ENCODE measurements at places on chromosomes 5 and 9.

- DNase-seq: no peak
Observed at GRCh38 chr5:16260000-16260399, 80.4 kb upstream of the MARCHF11 start.

DNA sequence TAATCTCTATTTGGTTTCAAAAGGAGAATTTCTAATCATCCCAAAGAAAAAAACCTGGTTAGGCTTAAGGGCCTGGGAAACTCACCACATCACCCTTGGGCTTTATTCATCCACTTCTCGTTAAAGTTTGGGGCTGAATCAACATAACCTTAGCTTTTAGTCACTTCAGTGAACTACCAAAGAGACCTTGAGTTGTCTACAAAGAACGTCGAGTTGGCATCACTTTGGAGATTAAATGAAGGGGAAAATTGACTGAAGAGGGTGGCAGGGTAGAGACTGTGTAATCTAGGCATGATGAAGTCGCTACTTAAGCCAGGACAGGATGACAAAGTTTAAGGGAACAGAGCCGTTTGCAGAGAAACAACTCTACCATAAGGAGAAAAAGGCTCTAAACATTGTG, 341.4 kb downstream of the RAB3C start:
- no peak for DNase-seq

DNA sequence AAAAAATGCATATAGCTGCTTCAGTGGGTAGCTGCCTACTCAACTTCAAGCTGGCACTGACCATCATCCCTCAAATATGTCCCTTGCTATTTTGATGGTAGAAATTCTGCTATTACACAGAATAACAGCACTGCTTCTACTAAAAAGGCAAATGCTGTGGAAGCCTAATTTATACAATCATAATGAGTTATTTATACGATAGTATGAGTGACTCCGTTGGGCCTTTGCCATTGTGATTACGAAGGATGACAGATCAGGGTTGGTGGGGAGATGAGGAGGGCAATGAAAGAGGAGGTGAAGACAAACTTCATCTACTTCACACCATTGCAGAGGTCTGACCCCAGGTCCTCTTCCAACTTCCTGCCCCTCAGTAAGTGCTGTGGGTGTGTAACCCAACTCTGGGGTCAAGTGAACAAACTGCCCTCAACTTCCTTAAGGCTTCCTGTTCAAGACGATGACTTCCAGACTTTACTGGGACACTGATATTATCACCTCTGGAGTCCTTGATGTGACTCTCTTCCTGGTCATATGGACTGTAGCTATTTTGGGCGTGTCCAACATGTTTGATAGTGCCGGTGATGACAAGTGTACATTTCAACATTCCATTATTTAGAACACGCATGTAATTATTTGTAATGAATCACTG, 74.1 kb upstream of the RPS23 start:
- DNase-seq: no peak

GRCh38 chr9:2132484-2133082, 117.4 kb downstream of the SMARCA2 start:
- DNase-seq: no peak

GRCh38 chr9:116115761-116116353, 37.7 kb upstream of the PAPPA start:
- DNase-seq: no peak

GRCh38 chr9:113963696-113964494, 87.8 kb downstream of the ZNF618 start:
- DNase-seq: no peak

DNA sequence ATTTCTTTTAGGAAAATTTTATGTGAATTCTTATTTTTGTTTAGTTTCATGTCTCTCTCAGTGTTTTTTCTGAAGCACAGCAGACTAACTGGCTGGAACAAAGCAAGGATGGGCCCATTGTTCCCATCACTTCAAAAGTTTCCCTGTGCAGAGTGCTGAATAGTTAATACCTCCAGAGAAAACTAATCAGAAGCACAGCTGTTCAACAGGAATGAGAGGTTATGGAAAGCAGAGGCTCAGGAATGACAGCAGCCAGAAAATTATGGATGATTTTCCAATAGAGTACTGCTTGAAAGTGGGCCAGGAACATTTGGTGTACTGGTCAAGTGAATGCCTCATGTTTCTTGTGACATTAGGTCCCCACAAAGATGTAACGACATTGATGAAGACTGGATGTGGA, 173.0 kb upstream of the TARS1 start:
- DNase-seq: no peak

- no peak for DNase-seq
Observed at GRCh38 chr5:393846-394275, 49.1 kb upstream of the EXOC3 start.

GRCh38 chr5:35869685-35870277, 13.1 kb downstream of the IL7R start:
- no peak for DNase-seq

DNA sequence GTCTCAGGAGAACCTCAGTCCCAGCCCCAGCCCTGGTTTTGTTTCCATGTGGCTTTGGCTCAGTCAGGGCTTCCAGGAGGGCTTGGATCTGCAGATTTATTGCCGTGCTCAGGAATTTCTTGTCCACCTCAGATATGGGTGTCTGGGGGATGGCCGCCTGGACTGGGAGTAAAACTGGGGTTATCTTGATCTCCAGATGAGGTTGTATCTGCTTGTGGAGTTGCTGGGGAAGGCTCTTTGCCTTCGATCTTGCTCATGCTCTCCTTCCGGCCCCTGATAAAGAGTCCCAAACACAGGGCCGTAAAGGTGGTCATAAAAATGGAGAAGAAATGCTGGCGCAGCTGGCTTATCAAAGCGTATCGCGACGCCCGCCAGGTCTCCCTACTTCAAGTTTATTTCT, 17.8 kb upstream of the PITX1 start:
- no peak for DNase-seq

DNA sequence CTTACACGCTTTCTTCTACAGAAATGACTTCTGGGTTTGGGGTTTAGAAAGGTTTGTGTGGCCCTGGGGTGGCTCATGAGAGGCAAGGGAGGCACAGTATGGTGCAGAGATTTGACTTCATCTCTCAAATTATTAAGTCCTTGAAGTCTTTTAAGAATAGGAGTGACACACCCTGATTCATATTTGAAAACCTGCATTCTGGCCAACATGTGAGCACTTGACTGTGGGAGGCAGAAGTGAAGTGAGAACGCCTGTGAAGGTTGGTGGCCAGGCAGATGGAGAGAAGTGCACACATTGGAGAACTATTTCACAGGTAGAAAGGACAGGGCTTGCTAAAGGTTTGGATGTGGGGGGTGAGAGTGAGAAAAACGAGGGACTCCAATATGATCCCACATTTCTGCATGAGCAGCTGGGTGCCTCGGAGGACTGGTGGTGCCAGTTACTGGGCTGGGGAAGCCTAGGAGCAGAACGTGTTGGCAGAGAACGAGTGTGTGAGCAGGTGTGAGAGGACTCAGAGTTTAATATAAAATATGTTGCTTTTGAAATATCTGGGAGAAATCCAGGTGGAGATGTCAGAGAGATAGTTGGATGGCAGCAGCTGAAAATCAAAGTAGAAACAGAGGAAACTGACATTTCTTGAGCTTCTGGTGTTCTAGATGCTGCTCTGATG, 240.0 kb upstream of the ADAMTSL1 start:
- DNase-seq: no peak

DNA sequence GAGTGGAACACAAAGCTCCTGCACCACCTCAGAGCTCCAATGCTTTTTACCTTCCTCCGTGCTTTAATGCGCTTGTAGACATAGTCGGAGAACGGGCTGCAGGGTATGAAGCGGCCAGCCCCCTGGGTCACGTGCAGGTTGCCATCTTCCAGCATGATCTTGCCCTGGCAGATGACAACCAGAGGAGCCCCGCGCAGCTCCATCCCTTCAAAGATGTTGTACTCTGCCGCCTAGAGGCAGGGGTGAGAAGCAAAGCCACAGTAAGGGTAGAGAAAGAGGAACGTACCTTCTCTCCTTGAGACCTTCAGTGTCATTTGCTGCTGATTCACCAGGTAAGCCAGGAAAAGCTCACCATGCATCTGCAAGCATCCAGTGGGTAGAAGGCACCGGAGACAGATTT, 112.3 kb downstream of the DPYSL3 start:
- DNase-seq: no peak

- peak; percentile 21 for DNase-seq
Observed at GRCh38 chr5:89342106-89342876, 459.3 kb upstream of the MEF2C start.

DNA sequence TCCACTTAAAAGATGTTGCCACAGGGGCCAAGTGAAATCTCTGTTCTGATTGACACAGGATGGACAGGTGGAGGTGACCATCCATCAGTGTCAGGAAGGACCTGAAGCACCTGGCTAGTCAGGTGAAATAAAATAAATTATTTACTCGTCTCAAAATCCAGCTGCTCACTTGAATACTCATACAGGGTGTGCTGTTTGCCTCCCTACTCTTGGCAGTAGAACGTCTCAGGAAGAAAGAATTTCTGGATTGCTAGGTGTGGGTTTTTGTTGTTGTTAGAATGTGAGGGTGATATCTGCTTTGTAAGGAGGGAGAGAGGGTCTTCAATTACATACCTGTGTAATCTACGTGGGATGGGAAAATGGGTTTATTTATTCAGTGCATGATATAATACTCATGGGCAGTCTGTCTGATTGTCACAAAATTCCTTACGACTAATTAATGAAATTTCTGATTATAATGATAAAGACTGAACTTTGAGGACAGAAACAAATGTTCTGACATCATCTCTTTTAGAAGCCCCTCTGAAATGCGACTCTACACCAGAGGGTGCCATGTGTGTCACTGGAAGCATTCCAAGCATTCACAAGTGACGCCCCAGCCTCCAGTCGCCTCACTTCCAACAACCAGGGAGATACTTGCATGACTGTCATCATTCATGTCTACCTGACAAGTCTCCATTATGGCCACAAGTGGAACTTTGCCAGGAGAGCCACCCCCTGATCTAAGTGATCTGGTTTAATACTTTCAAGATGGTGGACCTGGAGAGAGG, 218.4 kb downstream of the GAPVD1 start:
- DNase-seq: peak; percentile 15

DNA sequence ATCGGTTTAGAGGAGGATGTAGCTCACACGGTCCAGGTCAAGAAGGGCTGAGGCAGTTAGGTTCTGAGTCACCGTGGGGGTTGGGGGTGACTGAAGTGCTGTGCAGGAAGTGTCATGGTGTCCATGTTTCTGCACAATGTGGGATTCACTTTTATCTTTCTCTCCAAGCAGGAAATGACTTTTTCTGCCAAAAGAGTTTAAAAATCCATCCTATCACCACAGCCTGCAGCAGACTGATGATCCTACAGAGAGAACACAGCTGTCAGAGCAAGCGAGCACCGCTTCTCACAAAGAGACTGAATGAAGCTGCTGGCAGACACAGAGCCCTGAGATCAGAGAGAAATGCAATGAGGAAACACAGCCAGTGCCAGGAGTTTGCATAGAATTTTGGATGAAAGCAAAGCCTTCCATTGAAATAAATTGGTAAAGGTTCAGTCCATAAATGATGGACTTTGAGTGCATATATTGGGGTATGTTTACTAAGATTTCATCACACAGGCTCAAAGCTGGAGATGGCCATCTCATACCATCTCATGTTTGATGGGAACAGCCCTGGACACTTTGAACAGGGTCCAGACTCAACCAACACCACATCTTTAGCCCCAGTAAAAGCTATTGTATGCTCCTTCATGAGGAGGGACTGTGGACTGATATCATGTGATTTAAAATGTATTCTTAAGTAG, 213.9 kb upstream of the FBXL7 start:
- no peak for DNase-seq

DNA sequence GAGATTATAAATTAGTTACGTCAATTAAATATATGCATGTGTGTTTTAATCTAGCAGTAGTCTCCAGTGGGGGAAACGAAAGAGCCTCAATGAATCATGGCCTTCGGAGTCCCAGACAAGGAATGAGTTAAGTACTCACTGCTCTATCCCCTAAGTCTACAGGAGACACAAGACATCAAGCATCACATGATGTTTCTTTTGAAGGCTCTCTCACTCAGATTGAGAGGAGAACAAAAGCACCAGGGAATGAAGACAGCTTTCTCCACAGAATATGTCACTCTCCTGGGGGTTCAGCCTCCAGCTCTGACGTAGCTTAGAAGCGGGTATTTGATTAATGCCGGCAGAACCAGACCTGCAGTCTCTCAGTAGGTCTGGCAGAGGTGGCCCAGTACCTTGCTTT, 381.4 kb downstream of the ACTL7B start:
- DNase-seq: no peak

DNA sequence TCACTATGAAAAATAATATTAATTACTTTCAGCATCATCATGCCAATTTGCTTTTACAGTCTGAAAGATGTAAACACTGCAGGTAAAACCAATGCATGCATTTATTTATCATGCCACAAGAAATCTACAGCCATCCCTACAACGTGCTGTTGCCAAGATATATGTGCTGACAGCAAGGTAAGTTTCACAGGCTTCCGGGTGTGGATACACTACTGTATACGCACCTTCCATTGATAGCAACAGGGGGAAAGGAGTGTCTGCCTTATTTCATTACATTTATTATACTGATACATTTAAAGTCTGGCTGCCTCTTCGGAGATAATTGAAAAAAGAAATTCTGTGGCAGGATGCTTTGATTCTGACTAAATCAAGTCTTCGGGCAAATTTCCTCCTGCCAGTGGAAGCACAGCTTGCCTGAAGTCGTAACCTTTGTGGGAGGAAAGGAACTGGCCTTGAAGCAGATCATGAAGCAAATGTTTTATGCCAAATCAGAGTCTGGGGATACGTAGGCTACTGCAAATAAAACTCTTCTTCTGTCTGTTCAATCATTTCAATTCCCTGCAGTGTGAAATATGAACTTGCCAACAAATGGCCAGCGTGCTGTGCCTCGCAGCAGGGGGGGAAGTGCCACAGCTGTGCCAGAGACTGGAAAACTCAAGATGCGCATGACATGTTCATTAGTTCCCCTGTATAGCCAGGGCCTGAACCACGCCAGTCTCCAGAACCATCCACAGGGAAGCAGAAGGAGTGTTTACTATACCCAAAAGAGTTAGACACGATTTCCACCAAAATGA, 268.1 kb downstream of the EFNA5 start:
- DNase-seq: peak; percentile 24

GRCh38 chr9:76218117-76218885, 175.9 kb downstream of the RFK start:
- no peak for DNase-seq

GRCh38 chr9:129436751-129437625, 183.9 kb downstream of the C9orf50 start:
- DNase-seq: no peak

GRCh38 chr9:33388110-33388994, 14.0 kb downstream of the AQP7 start:
- DNase-seq: no peak

DNA sequence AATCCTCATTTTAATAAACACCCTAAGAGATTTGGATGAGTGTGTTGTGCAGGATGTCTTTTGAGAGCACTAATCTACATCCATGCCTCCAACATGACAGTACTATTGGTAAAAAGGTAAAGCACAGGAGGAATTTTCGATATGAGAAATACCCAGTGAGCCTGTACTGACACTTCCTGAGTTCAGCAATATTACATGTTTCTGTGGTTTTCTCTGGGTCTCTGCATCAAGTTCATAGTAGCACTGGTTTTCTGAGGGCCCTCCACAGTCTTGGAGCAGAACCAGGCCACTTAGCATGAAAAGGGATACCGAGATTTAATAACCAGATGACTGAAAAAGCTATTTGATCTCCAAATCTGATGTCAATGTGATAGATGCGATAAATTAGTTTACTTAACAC, 524.1 kb downstream of the TMEM38B start:
- no peak for DNase-seq

- DNase-seq: peak; percentile 86
Observed at GRCh38 chr5:39074017-39074814, at the start of gene RICTOR. TSS of gene RICTOR (minus strand) at chr5:39074399. CDS start at chr5:39074377, 22 bp downstream.
